CD4-positive, alpha-beta T cell treated with Interleukin-1 beta for 1 hour (primary cell): ENCODE measurements at places on chromosomes 3 and 15.

DNA sequence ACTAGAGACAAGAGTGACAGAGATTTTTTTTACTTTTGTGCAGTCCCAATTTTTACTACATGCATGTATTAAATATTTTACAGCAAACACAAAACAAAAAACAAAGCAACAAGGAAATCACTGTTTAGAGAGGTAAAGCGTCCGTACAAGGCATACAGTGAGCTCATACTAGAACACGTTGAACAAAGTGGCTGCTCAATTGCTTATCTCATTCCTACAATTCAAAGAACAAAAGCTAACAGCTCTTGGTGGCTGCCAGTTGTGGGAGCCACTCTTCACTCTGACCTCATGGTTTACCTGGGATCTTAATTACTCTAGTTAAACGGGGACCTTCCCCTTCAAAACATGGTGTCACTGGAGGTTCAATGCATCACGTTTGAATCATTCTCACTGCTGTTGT lies 7.6 kb upstream of the ARHGEF26 start:
- DNase-seq: no peak

- no peak for DNase-seq
Observed at GRCh38 chr3:99041747-99042146, 140.3 kb upstream of the DCBLD2 start.

DNA sequence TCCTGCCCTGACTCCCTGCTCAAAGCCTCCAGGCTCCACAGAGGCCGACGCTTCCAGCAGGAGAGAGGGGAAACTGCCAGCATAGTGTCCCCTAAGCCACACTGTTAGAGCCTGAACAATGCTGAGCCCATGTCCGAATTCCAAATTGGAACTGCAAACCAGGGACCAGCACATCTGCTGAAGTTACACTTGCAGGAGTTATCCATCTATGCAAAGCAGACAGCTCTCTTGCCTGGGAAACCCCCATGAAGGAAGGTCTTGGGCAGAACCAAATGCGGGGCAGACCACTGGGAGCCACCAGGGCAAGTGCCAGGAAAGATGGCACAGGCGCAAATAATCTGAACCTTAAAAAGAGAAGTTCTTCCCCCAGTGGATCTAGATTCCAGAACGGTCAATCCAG lies 625 bp downstream of the LRRC15 start:
- DNase-seq: no peak

DNA sequence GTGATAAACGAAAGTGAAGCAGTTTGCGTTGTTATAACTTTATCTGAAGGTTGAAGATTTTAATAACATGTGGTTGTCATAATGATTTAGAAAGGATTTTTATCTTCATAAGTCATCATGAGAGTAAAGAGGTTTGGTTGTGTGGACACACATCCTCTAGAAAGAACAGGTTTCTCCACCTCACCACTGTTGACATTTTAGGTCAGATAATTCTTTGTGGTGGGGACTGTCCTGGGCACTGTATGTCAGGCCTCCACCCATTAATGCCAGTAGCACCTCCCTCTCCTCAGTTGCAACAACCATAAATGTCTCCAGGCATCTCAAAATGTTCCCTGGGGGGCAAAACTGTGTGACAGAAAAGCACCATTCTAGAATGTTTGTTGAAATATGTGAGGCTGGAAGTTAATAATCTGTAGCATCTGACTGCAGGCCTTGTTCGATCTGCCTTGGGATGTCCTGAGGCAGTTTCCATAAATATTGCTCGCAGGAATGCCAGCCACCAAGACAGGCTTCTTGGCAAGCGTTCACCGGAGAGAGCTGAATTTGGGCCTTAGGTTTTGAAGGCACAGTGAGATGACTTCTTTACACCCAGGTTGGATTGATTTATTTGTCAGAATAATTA lies 100.1 kb downstream of the ADAMTSL3 start:
- no peak for DNase-seq

DNA sequence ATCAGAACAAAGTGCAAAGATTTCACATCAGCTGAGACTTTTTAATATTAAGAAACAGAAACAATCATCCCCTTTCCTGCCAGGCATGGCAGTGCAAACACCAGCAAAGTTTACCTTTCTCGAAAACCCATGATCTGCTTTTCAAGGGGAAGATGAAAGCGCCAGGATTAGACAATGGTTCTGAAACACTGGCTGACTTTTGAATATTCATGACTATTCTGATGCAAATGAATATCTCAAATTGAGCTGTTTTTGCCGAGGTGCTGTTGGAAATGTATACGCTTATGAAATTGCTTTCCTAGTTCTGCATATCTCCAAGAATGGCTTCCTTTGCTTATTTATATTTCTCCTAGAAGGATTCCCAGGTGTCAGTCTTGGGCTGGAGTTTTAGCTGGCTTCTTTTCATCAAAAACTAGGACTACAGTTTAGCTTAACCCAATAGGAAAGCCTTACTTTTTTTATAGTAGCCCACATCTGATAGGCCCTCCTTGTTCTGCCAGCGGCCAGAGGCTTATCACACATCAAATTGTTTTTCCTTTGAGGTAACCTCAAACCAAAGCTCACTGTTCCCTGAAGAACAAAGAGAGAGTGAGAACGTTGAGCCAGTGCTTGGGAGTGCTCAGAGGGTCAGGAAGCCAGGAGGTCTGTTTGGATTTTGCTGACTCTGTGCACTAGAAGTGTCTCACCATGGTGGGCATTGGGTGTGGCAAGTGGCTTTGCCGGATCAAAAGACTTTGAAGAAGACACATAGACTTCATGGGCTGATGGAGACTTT lies 74.0 kb upstream of the PLCL2 start:
- DNase-seq: no peak

DNA sequence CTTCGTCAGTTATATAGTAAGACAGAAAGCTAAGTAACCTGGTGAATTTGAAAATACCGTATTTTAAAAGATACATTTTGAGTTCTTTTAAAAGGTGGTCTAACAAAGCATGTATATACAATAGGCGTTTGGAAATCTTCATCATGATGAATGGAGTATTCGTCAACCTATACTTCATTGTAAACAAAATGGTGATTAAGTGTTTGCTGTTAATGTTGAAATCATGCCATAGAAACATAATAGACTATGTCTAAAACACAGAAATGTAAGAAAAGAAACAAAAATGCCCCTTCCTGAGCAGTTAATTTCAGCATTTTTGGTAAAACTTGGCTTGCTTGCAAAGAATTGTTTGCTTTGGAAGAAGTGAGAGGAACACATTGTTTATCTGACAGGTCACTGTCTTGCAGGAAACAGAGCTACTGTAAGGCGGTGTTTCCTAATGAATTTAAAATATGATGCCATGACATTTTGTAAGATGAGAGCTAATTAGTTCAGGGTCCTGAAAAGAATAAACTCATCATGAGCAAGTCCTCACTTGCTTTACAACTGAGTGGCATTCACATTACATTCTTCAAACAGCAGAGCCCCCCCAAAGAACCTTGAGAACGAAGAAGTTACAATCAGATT lies 126.7 kb downstream of the SERPINI1 start:
- no peak for DNase-seq

GRCh38 chr15:74869372-74869725 lies 3.8 kb downstream of the SCAMP2 start:
- no peak for DNase-seq

DNA sequence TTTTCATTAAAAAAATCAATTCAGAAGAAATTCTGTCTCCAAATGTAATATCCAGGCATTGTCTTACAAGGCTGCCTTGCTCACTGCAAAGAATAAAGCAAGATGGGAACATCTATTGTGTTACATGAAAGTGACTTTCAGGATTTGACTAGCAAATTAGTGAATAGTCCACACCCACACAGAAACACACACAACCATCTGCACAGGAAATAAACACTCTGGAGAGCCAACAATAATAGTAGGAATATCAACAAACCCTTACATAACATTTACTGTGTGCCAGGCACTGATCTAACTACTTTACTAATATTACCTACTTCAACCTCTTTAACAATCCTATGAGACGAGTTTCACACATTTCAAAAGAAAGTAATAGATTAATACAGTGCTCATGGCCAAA lies 28.9 kb upstream of the ZNF385D start:
- no peak for DNase-seq

GRCh38 chr3:16103472-16103871 lies 71.0 kb upstream of the GALNT15 start:
- DNase-seq: no peak

DNA sequence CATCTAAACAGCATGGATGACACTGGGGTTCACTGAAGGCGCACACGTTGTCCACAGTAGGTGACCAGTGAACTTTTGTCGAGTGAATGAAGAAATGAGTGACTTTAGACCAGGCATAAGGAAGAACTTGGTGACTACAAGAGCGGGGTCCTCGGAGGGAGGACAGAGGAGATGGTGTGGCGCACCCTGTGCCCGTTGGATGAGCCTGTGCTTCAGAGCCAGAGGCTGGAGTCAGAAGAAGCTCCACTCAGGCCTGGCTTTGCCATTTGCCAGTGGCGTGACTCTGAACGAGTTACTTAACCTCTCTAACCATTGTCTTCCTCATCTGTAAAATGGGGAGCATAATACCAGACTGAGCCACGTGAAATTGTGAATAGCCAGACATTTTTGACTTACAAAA lies 42.2 kb downstream of the MUC4 start:
- no peak for DNase-seq

GRCh38 chr3:163722405-163722804 lies 1355.9 kb downstream of the SI start:
- DNase-seq: no peak

DNA sequence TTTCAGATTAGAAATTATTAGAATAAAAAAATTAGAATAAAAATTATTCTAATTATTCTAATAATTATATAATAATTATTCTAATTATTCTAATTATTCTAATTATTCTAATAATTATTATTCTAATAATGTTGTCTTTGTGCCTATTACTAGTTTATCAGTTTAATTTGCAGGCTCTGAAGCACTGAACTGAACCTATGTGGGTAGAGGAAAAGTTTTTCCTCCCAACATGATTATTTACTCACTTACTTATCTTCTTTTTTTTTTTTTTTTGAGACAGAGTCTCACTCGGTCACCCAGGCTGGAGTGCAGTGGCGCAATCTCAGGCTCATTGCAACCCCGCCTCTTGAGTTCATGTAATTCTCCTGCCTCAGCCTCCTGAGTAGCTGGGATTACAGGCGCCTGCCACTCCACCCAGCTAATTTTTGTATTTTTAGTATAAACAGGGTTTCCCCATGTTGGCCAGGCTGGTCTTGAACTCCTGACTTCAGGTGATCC lies 39.7 kb upstream of the C15orf39 start:
- no peak for DNase-seq

GRCh38 chr15:77386626-77387025 lies 33.3 kb downstream of the PEAK1 start:
- DNase-seq: no peak

DNA sequence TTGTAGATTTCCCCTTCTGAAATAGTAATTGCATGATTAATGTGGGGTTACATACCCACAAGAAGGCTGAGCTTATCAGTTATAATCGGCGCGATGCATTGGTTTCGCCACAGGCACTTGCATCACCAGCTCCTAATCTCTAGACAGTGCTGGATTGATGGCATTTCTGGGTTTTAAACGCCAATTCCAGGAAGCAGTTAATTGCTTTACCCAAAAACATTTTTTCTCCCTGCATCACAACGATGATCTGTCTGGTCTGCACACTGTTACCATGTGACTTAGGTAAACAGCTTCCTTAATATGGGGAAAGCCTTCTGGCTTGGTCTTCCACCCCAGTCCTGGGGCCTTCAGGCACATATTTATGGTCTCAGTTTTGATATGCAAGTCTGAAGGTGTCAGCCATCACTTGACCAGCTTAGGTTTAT lies 70.0 kb upstream of the HEG1 start:
- no peak for DNase-seq

GRCh38 chr3:8562081-8562595 lies 60.5 kb downstream of the LMCD1 start:
- DNase-seq: no peak

DNA sequence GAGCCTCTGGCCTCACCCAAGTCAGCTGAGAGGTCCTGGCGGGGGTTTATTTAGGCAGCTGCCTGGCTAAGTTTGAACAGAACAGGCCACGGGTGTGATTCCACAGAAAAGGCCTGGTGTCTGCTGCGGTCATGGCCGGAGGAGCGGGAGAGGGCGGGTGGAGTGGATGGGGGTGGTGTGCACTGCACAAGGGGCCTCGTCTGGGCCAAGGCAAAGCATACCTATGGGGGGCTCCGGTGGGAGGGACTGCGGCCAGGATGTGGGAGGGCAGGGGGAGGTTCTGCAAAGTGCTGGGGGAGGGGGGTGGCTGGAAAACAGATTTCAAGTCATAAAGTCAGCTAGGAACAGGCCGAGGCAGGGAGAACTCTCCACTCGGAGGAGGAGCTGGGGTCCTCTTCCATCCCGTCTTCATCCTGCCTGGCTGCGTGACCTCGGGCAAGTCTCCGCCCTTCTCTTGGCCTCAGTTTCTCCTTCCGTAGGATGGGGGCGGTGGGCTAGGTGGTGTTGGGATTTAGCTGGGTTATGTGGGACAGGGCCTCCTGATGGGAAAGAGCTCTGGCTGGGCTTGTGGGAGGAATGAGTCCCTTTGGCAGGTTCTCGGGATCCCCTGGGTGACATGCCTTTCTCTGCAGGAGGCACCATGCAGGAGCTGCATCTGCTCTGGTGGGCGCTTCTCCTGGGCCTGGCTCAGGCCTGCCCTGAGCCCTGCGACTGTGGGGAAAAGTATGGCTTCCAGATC lies 878 bp downstream of the ISLR start:
- no peak for DNase-seq

DNA sequence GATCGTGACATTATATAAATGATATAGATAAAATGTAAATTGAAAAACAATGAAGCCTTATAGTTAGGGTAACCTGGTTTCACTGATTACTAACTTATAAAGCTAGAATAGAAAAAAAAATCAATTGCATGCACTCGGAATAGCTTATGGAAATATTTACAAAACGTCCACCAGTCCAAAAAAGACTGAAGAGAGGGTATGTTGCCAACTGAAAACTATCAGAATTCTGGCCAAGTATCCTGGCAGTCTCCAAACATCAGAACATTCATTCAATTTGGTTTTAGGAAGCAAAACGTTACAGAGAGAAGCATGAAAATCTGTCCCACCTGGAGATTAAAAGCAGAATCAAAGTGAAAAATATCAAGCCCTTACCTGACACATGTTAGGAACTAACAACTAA lies 892.4 kb downstream of the ROBO1 start:
- DNase-seq: no peak
